Activated effector memory CD4-positive, alpha-beta T cell treated with Interleukin-2 at 50 U/mL for 16 hours (primary cell): ENCODE measurements at places on chromosomes 1 and 21.

DNA sequence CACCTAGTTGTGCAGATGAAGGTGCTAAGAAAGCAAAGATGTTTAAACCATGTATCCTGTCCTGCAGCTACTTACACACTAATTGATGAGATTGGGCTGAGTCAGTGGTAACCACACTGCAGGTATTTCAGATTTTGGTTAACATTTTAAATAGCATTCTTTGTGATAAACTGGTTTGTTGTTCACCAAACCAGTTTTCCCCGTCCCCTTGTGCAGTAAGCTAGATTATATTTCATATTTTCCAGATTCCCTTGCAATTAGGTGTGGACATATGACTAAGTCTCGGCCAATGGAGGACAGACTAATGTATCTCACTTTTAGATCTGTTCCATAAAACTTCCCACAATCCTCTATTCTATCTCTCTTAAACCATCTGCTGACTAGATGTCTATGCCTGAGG is 320.4 kb downstream of the RWDD3 start:
- no peak for DNase-seq

DNA sequence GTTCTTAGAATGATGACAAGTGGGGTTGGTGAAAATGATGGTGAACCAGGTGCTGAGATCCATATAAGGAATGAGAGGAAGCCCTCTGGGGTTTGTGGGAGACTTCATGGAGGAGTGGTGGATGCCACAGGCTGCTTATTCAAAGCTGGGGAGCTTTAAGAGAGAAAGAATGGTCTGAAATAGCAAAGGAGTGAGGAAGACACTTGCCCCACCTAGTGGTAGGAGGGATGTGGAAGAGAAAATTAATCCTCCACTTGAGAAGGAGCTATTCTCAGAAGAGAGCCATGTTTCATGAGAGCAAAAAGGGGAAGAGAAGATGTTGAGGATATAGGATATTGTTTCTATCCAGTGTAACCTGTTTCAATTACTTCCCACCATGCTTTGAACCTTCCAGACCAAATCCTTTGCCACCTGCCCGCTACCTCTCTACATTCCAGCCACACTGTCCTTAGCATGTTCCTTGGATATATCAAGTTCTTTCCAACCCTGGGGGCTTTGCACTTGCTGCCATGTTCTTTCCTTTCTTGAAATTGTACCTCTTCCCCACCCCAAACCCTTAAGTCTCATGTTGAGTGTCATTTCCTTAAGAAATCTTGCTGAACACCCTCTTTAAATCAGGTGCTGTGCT is 19.6 kb upstream of the ZNF648 start:
- DNase-seq: no peak

GRCh38 chr1:204274446-204274845 is 60.7 kb upstream of the GOLT1A start:
- DNase-seq: no peak

DNA sequence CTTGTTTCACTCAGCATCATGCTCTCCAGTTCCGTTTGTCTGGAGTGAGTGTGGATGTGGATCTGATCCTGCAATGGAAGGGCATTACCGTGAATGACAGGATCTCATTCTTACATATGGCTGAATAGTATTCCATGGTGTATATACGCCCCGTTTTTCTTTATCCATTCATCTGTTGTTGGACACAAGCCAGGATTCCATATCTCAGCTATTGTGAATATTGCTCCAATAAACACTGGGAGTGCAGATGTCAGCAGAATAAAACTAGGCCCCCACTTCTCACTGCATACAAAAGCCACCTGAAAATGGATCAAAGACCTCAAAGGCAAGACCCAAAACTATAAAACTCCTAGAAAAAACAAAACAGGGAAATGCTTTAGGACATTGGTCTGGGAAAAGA is 120.3 kb upstream of the TMPRSS2 start:
- DNase-seq: no peak

- no peak for DNase-seq
These were observed 5.0 kb downstream of the PFKL start for GRCh38 chr21:44304877-44305293.

- DNase-seq: no peak
These were observed 868 bp downstream of the C1orf21 start for GRCh38 chr1:184387476-184388318.

DNA sequence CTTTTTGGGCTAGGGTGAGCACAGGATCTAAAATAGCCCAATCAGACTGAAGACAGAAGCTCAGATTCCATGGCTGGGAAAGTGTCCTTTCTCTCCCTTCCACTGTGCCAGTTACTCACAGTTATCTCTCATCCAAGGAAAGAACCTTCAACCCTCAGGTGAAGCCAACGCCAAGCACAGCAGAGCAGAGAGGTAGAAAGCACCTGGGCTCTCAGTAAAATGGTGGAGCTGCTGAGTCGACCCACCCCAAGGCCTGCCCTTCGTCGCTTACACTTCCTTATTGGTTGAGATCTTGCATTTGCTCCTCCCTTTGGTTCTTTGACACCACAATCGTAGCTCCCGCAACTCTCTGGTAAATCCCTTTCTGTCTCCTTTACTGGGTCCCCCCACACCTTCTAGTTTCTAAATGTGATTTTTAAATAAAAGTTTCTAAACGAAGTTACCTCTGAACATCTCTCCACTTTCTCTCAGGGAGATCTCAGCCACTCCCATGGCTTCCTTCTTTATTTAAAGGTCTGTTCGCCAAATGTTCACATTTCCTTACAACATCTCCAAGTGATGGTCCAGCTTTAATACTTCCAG is 27.5 kb upstream of the SLC30A1 start:
- no peak for DNase-seq

DNA sequence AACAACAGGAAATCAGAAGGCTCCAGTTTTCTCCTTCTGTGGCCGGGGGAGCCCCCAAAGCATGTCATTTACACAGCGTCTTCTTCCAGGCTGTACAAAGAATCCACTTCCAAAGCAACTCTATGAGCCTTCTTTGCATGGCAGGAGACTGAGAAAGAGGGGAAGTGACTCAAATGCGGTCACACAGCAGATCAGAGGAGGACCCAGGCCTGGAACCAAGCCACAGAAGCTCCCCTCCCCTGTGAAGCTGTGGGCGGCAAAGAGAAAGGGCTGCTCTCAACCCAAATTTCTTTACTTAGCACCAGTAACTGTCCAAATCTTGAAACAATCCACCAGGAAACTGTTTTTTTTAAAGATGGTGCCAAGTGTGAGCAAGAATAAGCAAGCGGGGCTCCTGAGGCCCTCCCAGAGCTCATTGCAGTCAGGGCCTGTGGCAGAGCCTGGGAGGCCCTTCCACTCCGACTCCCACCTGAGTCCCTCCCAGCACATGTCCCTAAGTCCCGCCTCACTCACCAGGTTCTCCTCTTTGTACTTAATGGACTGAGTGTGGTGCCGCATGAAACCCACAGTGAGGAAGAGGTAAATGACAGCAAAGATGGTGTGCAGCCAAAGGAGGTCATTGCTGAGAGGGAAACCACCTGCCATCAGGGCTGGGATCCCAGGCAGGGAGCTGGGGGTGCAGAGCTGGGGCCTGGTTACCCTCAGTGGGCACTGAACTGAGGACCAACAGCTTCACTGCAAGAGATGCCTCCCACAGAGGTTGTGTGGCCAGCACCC is 15.9 kb downstream of the TMEM63A start:
- DNase-seq: peak; percentile 66

DNA sequence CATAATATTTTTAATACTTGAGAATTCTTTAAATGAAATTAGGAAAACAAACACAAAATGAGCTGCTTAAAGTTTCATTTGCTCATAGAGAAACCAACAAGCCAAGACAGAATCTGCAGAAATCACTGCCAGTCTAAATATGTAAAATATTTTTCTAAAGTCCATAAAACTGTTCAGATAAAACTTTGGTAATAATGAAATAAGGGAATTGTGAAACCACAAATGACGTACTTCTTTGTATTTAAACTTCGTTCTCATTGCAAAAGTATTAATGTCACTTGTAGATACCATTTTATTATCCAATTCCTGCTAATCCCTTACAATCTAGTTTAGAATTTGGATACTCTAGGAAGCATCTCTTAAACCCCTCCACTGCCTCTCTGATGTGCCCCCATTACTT is 234.5 kb upstream of the NEGR1 start:
- no peak for DNase-seq

- no peak for DNase-seq
These were observed 42.8 kb downstream of the LRRC8C start for GRCh38 chr1:89675677-89676076.

- no peak for DNase-seq
These were observed 6.1 kb downstream of the NENF start for GRCh38 chr1:212438831-212439237.

DNA sequence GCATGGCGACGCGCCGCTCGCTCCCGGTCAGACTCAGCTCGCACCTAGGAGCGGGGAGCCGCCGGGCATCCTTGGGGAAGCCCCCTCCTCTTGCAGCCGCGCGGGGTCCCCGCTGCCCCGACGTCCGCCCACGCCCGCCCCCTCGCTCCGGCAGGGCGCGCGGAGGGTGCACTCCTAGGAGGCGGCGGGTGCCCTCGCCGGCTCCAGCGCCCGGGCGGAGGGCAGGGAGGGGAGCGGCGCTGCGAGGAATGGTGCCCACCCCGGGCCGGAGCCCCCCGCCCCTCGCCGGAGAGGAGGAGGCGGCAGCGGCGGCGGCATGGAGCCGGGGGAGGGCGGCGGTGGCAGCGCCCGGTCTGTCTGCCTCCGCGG is 488 bp downstream of the FAM78B start:
- no peak for DNase-seq

DNA sequence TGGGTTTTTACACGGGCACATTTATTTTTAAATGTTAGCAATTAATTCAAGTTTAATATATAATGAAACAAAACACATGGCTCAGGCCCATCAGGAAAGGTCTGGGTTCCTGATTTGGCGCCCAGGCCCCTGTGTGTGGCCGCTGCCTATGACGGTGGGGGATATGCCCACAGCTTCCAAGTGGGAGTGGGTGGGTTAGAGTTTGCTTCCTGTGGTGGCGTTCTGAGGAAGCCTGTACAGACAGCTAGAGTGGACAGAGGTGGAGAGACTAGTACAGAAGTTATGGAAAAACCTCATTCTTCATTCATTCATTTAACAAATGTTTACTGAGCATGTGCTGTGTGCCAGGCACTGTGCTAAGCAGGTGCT is 22.4 kb upstream of the EPS8L3 start:
- DNase-seq: no peak

DNA sequence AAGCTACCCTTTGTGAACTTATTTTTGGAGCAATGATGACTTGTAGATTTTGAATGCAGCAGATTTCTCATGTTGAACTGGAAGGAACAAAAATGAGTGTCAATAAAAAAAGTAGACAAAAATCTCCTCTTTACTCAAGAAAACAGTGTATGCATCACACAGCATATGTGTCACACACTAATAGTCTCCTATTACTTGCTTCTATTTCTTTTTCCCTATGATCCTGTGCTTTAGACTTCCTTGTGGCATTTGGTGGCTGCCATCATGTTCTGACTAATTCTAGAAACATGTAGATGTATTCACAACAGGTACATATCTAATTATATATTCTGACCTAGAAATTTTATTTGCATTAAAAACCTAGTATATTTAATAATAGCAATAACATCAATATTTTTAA is 14.3 kb downstream of the RC3H1 start:
- DNase-seq: no peak

- DNase-seq: no peak
These were observed 29.1 kb upstream of the LRRC8C start for GRCh38 chr1:89603651-89604413.

- no peak for DNase-seq
These were observed 247.3 kb downstream of the PLPP3 start for GRCh38 chr1:56331892-56332567.

- peak; percentile 16 for DNase-seq
These were observed 120.8 kb downstream of the LMO4 start for GRCh38 chr1:87449348-87449963.

- DNase-seq: no peak
These were observed 75.3 kb downstream of the FOXJ3 start for GRCh38 chr1:42259739-42260064.

- no peak for DNase-seq
These were observed 141.4 kb downstream of the SYT2 start for GRCh38 chr1:202568826-202569225.

- no peak for DNase-seq
These were observed 141.4 kb upstream of the GRIK3 start for GRCh38 chr1:37175666-37176215.

DNA sequence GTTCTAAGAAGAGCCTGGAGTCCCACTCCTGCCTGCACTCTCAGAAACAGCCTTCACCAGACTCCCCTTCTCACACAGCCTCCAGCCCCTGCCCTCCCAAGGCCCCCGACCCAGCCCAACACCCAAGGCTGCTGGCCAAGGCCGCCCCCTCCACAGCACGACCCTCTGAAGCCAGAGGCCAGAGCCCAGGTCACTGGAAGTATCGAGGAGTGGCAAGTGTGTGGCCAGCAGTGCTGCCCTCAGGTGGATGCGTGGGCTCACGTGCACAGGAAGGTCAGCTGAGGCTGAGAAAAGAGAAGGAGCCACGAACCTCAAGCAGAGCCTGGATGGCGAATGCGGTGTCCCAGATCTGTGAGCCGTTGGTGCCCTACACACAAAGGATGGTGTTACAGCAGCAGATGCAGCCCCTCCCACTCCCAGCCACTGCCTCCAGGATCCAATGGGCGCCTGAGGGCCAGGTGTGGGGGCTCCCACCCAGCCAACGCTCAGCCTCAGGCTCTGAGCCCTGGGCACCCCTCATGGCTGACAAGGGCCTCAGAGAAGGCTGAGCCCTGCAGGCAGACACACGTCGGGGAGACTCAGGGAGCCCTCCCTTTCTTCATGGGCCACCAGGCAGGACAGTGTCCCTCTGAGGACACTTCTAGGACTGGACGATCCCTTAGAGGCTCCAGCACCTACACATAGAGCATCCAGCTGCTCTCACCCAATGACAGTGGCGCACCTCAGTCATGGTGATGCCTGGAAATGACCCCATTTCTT is 18.0 kb downstream of the LSS start:
- no peak for DNase-seq

- DNase-seq: peak; percentile 14
These were observed 431 bp downstream of the EEIG2 start for GRCh38 chr1:108560189-108560873.

DNA sequence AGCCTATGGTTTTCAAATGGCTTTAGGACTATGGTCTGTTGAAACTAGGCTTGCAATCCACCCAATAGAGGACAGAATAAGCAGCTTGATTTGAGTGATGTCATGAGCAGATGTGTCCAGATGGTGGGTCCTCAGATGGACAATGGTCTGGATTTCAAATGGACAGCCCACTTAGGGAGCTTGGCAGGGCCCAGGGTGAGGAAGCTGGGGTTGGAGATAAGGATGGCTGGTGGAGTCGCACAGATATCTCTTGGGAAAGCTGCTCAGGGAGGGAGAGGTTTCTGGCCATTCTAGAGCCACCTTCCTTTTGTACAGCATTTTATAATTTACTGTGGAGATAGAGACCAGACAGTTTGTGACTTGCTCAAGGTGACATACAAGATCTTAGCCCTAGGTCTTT is 55.0 kb downstream of the NFASC start:
- DNase-seq: no peak

- DNase-seq: no peak
These were observed 83.2 kb upstream of the RHOU start for GRCh38 chr1:228652116-228652515.
